ENCODE measurements at places on chromosomes 2 and 18.

GRCh38 chr2:142716463-142717242 lies 160.8 kb upstream of the KYNU start:
- DNase-seq = no peak

DNA sequence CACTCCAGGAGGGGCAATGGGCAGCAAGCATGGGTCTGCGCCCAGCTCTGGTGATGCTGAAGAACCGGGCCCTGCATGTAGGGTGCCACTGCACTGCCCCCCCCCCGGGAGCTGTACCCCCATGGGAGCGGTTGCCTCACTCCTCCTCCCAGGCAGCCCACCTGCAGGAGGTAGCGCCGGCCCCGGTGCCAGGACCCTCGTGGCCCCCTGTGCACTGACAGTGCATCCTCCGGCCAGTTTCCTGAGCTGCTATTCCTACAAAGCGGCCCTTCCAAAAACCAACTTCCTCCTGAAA lies 109.4 kb downstream of the ZNF516 start:
- DNase-seq = no peak

- DNase-seq = no peak
Measured at GRCh38 chr18:41326311-41326710, 628.7 kb upstream of the PIK3C3 start.

DNA sequence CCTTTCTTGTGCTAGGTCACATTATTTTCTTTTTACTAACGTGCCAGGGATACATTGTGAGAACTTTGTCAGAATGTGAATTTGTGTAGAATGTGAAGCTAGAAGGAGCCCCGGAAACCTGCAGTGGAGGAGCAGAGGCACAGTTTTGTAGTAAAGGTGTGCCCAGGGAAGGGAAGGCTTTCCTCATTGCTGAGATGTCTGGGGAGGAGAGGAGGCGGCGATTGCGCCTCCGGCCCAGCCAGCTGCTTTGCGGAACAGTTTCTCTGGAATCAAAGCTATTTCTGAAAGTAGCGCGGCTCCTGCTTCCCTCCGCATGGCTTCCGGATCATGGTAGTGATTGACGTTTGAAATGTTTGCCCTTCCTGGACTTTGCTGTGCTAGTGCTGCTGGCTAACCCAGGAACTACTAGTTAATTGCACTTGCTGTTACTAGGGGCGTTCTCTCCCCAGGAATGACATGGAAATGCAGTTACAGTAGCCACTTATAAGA lies 83.1 kb upstream of the RBM44 start:
- DNase-seq = no peak

GRCh38 chr2:120206022-120206581 lies 17.1 kb downstream of the TMEM185B start:
- peak; percentile 28 for DNase-seq

DNA sequence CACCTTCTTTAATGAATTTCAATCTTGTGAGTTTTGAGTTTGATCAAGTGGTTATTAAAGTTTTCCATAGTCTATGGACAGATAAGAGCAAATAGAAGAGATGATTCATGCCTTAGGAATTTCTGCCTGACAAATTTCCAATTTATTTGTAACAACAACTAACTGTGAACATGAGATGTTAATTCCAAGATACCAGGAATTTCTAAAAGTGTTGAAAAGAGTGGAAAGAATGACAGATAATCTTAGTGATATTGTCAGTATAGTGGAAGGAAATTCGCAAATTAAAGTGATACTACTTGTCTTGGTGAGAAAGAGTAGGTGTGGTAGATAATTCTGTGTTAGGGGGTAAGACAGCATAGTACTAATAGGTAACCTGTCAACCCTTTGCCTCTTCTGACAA lies 82.4 kb downstream of the AGPS start:
- no peak for DNase-seq

GRCh38 chr2:172927641-172928357 lies 147.8 kb upstream of the MAP3K20 start:
- DNase-seq = no peak

GRCh38 chr18:63096327-63096874 lies 223.2 kb downstream of the BCL2 start:
- DNase-seq = no peak

DNA sequence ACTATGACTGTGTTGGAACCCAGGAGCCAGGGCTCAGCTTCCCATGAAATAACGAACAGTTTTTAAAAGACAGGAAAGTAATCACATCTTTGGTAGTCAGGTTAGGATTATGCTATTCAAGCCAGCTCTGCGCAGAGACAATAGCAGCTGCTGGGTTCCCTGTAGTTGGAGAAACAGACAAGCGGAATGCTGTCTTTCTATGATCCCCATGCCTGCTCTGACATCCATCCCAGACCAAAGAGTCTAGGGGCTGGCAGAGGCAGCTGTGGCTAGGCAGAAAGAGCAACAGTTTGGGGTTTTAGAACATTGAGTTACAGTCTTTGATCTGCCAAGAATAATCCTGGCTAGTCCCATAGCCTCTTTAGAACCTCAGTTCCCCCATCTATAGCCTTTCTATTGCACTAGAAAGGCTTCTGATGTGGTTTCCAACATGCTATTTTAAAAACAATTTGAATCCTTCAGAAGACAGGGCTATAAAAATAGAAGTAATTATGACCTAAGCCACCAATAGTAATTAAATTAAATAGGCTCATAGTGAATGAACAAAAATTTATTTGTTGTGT lies 146.8 kb downstream of the MTX2 start:
- DNase-seq = no peak

- no peak for DNase-seq
Measured at GRCh38 chr18:73151086-73151485, 283.3 kb upstream of the NETO1 start.

DNA sequence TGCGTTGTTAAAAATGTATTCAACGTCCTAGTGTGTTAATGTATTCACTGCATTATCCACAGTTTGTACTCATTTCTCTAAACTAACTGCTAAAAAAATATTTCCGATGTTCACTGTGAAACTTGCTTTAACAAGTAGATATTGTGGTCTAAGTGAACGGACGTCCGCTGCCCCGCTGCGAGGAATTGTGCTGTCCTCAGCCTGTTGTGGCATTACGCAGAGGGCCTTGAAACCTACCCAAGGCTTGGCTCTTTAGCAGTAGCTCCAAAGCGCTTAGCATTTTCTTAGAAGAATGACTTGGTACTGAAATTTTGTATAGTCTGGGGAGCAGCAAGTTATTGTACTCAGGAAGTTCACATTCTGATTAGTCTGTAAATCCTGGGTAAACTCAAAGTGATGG lies 136.5 kb upstream of the SP5 start:
- DNase-seq = no peak

GRCh38 chr18:74631623-74632350 lies 34.1 kb downstream of the ZNF407 start:
- no peak for DNase-seq

- DNase-seq = no peak
Measured at GRCh38 chr2:19649142-19649541, 252.6 kb downstream of the TTC32 start.

DNA sequence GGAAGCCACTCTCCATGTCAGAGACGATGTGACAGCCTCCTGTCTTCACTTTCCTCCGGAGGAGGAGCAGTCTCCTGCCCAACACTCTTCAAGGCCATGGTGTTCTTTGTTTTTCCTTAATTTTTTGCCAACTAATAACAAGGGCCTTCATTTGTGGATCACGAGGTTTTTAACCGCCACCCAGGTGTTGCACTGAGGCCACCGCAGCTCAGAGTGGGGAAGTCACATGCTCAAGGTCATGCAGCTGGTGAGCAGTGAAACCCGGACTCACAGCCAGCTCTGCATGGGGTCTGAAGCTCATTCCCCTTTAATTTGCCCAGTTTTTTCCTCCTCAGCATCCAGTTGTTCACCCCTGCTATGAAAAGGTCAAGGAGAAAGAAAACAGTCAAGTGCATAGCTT lies 19.6 kb downstream of the ENOSF1 start:
- DNase-seq = no peak

DNA sequence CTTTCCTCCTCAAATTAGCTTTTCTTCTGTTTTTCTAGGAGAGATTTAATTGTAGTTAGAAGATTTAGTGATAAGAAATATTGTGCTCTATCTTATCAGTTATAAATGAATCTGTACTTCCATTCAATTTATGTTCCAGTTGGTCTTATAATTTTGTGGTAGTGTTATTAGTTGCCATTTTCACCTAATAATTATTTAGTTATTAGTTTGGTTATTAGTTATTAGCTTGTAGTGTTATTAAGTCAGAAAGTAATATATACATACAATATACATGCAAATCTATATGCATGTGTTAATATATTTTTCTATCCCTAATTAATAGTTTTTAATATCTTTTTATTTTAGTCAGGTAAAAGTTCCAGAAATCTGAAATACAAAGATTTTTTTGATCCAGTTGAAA lies 3.2 kb downstream of the MPHOSPH10 start:
- no peak for DNase-seq

DNA sequence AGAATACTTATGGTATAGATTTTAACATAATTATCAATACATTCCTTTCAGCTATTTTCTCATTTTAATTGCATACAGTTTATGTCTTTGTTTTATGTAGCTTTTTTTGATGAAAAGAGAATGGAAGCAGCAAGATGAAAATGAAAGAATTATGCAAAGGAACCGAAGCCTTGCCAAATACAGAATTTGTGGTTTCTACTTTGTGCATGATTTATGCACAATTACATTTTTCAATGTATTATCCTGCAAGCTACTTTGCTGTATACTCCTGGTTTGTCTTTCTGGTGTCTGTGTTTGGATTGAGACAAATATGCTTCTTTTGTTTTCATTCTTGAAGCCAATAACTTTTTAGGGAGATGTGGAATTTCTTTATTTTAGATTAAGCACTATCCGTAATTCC lies 1642.6 kb upstream of the CELF4 start:
- DNase-seq = no peak

GRCh38 chr2:152549423-152549822 lies 167.8 kb downstream of the PRPF40A start:
- no peak for DNase-seq

GRCh38 chr2:158045362-158045761 lies 56.3 kb upstream of the UPP2 start:
- DNase-seq = no peak

- DNase-seq = no peak
Measured at GRCh38 chr2:86193901-86194567, 1.2 kb downstream of the IMMT start.

- no peak for DNase-seq
Measured at GRCh38 chr18:5625076-5625475, 81.3 kb upstream of the EPB41L3 start.

DNA sequence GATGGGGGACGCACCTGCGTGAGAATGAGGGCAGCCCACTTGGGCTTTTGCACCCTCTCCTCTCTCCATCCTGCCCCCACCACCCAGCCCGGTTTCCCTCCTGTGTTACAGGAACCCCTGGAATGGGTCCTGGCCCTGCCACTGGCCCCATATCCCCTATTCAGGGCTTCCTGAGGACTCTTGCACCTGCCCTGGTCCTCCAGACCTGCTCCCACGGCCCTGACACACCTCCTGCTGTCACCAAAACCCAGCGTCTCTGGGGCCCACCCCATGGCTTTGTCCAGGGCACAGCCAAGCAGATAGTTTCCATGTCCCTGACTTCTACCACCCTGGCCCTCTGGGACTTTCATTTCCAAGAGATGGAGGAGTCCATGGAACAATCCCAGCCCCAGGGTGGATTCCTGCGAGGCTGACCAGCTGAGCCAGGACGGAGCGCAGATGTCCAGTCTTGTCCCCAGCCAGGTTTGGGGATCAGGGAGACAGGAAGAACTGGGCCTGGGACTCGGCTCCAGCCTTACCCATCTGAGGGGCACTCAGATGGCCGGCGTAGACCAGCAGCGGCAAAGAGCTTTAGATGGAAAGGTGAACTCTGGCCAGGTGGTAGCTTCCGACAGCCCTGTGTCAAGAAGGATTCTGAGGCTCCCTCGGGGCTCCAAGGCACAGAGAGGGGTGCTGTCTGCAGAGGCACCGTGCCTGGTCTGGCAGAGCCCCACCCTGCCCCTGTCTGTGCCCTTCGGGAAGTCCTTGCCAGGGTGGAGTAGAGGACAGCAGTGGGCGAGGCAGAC lies 12.0 kb downstream of the GPR35 start:
- no peak for DNase-seq

GRCh38 chr2:10820978-10821695 lies 8.6 kb upstream of the PDIA6 start:
- DNase-seq = no peak

DNA sequence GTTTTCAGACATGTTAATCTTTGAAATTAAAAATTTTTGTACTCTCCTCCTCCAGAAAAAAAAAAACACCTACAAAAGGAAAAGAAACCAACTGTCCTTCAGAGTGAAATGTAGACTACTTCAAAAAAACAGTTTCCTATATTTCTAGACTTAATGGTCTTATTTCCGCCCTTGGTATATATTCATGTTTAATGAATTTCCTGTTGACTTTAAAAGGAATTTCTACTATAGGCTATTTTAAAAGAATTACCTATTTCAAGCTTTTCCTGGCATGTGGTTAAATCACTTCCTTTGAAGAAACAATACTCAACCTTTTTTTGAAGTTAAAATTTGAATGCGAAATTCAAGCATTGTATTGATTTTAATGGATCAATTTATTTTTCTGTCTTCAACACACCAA lies 29.2 kb downstream of the GULP1 start:
- no peak for DNase-seq

Data from effector memory CD8-positive, alpha-beta T cell (primary cell).